Right atrium auricular region (tissue), 2 donors: ENCODE measurements at places on chromosomes 6 and 20. TPM values are rescaled to one million over a fixed set of nuclear protein-coding genes. Genes with fewer than 3 reads are reported as not detected.

RIN2 gene
- total RNA-seq, result 56.6 TPM

TRIM38 gene
- 2.5 TPM for total RNA-seq

MEI4 gene
- 0.51 TPM for total RNA-seq

LIN28B gene
- not detected for total RNA-seq

SERPINB6 gene
- total RNA-seq, result 184 TPM

TRIM40 gene
- total RNA-seq, result not detected

GRM1 gene
- 0.08 TPM for total RNA-seq

PTCRA gene
- not detected for total RNA-seq

PGC gene
- total RNA-seq, result not detected

PARD6B gene
- total RNA-seq, result 4.4 TPM

GPR6 gene
- total RNA-seq, result not detected

SNAP25 gene
- total RNA-seq, result 9.3 TPM

RBM24 gene
- 133 TPM for total RNA-seq

FRK gene
- 6.3 TPM for total RNA-seq

GRCh38 chr6:19795211-19795610, 42.0 kb upstream of the ID4 start:
- no peaks in the 10 kb centered on the region for H3K36me3 ChIP-seq
- no peaks in the 10 kb centered on the region for H3K4me1 ChIP-seq
- no peak for DNase-seq
- no peak overlapping the region for H3K4me3 ChIP-seq
- H3K27me3 ChIP-seq, result no peaks in the 10 kb centered on the region

DNA sequence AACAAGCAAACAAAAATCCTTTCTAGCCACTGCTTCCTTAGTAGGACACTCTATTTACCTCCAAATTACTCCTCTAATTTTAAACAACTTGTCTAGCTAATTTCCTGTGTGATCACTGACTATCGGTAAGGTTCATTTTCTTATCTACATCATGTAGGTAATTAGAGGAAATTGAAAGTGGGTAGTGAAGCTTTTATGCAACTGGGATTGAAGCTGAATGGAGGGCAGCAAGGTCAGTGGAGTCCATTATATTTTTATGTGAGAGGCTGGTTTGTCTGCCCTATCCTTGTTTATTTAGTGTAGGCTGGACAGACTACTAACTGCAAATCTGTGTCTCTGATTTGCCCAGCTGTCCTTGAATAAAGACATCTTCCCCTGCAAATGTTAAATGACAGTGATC, 88.5 kb upstream of the SIM1 start:
- DNase-seq, result no peak
- H3K27me3 ChIP-seq, result no peaks in the 10 kb centered on the region
- no peak overlapping the region for H3K4me3 ChIP-seq
- no peaks in the 10 kb centered on the region for H3K4me1 ChIP-seq
- H3K36me3 ChIP-seq, result no peaks in the 10 kb centered on the region

- no peak overlapping the region for H3K4me3 ChIP-seq
- H3K27me3 ChIP-seq, result no peaks in the 10 kb centered on the region
- no peak for DNase-seq
- peak overlapping the region; percentile 40 for H3K27ac ChIP-seq
- no peaks in the 10 kb centered on the region for H3K36me3 ChIP-seq
Observed at GRCh38 chr20:4828830-4829513, 107.3 kb downstream of the PRND start.

- no peaks in the 10 kb centered on the region for H3K27me3 ChIP-seq
- H3K27ac ChIP-seq, result no peak overlapping the region
- no peaks in the 10 kb centered on the region for H3K36me3 ChIP-seq
- DNase-seq, result no peak
- H3K4me3 ChIP-seq, result no peak overlapping the region
- H3K4me1 ChIP-seq, result no peaks in the 10 kb centered on the region
Observed at GRCh38 chr6:160356074-160356744, 8.0 kb downstream of the SLC22A3 start.

- H3K27me3 ChIP-seq, result no peaks in the 10 kb centered on the region
- H3K4me3 ChIP-seq, result no peak overlapping the region
- no peaks in the 10 kb centered on the region for H3K4me1 ChIP-seq
Observed at GRCh38 chr6:1295420-1295819, 16.5 kb upstream of the FOXQ1 start.

GRCh38 chr20:61700595-61701140, 365.0 kb downstream of the TAF4 start:
- peaks cover 7% of the 10 kb centered on the region for H3K4me1 ChIP-seq
- no peaks in the 10 kb centered on the region for H3K27me3 ChIP-seq
- no peaks in the 10 kb centered on the region for H3K36me3 ChIP-seq
- DNase-seq, result no peak

- no peaks in the 10 kb centered on the region for H3K27me3 ChIP-seq
- no peak overlapping the region for H3K4me3 ChIP-seq
- H3K36me3 ChIP-seq, result no peaks in the 10 kb centered on the region
- peak overlapping the region; percentile 95 for H3K27ac ChIP-seq
- DNase-seq, result peak; percentile 58
Observed at GRCh38 chr20:25199473-25200260, 4.2 kb downstream of the ENTPD6 start.

DNA sequence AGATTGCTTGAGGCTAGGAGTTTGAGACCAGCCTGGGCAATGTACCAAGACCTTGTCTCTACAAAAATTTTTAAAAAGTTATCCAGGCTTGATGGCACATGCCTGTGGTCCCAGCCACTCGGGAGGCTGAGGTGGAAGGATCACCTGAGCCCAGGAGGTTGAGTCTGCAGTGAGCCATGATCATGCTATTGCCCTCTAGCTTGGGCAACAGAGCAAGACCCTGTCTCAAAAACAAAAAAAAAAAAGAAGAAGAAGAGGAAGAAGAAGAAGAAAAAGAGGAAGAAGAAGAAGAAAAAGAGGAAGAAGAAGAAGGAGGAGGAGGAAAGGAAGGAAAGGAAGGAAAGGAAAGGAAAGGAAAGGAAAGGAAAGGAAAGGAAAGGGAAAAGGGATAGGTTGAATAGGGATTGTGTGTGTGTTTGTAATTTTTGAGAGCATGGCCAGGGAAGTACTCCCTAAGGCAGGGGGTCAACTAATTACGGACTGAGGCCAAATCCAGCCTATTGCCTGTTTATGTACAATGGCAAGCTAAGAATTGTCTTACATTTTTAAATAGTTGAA, 43.0 kb upstream of the ZNF217 start:
- no peaks in the 10 kb centered on the region for H3K27me3 ChIP-seq
- H3K27ac ChIP-seq, result no peak overlapping the region
- no peak for DNase-seq
- H3K4me1 ChIP-seq, result no peaks in the 10 kb centered on the region
- no peaks in the 10 kb centered on the region for H3K36me3 ChIP-seq
- no peak overlapping the region for H3K4me3 ChIP-seq

DNA sequence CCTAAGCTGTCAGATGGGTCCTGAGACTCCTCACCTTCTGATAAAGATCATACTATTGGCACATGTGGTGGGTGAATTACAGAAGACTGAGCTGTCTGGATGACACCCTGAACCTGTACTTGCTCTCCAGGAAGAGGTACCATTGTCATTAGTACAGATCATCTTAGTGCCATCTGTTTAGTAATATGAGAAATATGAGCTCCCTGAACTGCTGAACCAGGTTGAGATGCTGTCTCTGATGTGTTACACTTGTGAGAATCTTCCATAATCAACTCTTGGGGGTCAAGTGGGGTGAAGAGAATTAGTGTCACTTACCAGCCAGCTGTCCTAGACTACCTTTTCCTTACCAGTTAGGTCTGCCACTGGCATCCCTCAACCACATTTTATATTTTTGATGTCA, 531.0 kb downstream of the EPHA7 start:
- H3K27me3 ChIP-seq, result no peaks in the 10 kb centered on the region
- no peak overlapping the region for H3K27ac ChIP-seq
- DNase-seq, result no peak
- H3K4me1 ChIP-seq, result no peaks in the 10 kb centered on the region
- H3K36me3 ChIP-seq, result no peaks in the 10 kb centered on the region
- H3K4me3 ChIP-seq, result no peak overlapping the region

GRCh38 chr6:54267798-54268197, 40.4 kb upstream of the TINAG start:
- no peaks in the 10 kb centered on the region for H3K36me3 ChIP-seq
- H3K27me3 ChIP-seq, result no peaks in the 10 kb centered on the region
- H3K4me1 ChIP-seq, result no peaks in the 10 kb centered on the region
- no peak overlapping the region for H3K4me3 ChIP-seq
- H3K27ac ChIP-seq, result no peak overlapping the region

GRCh38 chr20:34320861-34321260, 17.7 kb upstream of the AHCY start:
- H3K27ac ChIP-seq, result no peak overlapping the region
- DNase-seq, result no peak
- no peak overlapping the region for H3K4me3 ChIP-seq

- H3K27ac ChIP-seq, result no peak overlapping the region
- no peak for DNase-seq
- no peaks in the 10 kb centered on the region for H3K36me3 ChIP-seq
- H3K27me3 ChIP-seq, result no peaks in the 10 kb centered on the region
- H3K4me3 ChIP-seq, result no peak overlapping the region
- peaks cover 23% of the 10 kb centered on the region for H3K4me1 ChIP-seq
Observed at GRCh38 chr6:47029865-47030561, 12.1 kb downstream of the ADGRF1 start.

DNA sequence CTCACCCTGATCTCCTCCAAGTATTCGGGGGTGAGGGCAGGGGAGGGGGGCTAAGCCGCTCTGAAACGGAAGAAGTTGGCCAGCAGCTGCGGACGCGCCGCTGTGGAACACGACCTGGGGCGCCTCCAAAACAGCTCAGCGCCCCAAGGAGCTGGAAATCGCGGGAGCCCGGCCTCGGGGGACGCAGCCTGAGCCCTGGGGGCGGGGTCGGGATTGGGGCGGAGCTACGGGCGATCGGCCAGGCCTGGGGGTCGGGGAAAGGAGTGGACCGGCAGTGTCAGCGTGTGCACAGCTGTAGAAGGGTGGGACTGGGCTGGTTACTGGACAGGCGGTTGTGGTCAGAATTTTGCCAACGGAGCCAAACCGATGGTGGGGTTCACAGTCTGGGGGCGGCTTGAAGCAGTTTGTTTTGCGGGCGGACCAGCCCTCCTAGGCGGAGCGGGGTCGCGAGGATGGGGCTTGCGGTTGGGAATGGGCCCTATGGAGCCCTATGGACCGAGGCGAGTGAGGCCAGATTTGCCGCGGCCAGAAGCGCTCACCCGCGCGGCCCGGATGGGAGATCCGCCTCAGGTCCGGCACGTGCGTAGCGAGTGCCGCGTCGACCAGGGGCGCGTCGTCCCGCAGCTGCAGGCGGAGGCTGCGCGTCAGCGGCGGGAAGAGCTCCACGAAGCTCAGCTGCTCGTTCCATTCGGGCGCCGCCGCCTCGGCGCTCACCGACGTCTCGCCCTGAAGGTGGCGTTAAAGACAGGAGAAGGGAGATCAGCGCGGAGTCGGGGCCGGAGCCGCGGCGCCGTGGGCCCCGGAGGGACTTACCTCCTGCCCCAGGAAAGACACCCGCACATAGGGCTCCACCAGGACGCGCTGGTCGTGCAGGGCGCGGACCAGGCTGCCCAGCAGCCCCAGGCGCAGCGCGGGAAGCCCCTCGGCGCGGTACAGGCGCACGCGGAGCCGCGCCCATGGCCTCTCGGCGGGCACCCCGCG, 14.3 kb upstream of the SPAG4 start:
- H3K4me3 ChIP-seq, result peak overlapping the region; percentile 51
- no peaks in the 10 kb centered on the region for H3K27me3 ChIP-seq
- H3K36me3 ChIP-seq, result no peaks in the 10 kb centered on the region
- DNase-seq, result peak; percentile 72

GRCh38 chr6:136963259-136963658, 41.2 kb downstream of the SLC35D3 start:
- H3K4me3 ChIP-seq, result no peak overlapping the region
- peak overlapping the region; percentile 54 for H3K27ac ChIP-seq
- H3K27me3 ChIP-seq, result no peaks in the 10 kb centered on the region
- no peaks in the 10 kb centered on the region for H3K36me3 ChIP-seq
- H3K4me1 ChIP-seq, result peaks cover 26% of the 10 kb centered on the region

GRCh38 chr6:6575143-6575542, 13.4 kb upstream of the LY86 start:
- H3K27ac ChIP-seq, result no peak overlapping the region
- DNase-seq, result no peak
- no peak overlapping the region for H3K4me3 ChIP-seq
- no peaks in the 10 kb centered on the region for H3K36me3 ChIP-seq

GRCh38 chr20:56722042-56722441, 92.9 kb downstream of the TFAP2C start:
- H3K4me1 ChIP-seq, result no peaks in the 10 kb centered on the region
- H3K4me3 ChIP-seq, result no peak overlapping the region
- H3K36me3 ChIP-seq, result no peaks in the 10 kb centered on the region
- DNase-seq, result no peak

- no peak overlapping the region for H3K4me3 ChIP-seq
- H3K27ac ChIP-seq, result no peak overlapping the region
- no peaks in the 10 kb centered on the region for H3K27me3 ChIP-seq
- no peak for DNase-seq
- no peaks in the 10 kb centered on the region for H3K4me1 ChIP-seq
Observed at GRCh38 chr6:145339089-145339488, 396.2 kb downstream of the EPM2A start.

GRCh38 chr6:33589392-33589730, 9.3 kb upstream of the BAK1 start:
- H3K36me3 ChIP-seq, result no peaks in the 10 kb centered on the region
- H3K27ac ChIP-seq, result peak overlapping the region; percentile 78
- DNase-seq, result no peak

DNA sequence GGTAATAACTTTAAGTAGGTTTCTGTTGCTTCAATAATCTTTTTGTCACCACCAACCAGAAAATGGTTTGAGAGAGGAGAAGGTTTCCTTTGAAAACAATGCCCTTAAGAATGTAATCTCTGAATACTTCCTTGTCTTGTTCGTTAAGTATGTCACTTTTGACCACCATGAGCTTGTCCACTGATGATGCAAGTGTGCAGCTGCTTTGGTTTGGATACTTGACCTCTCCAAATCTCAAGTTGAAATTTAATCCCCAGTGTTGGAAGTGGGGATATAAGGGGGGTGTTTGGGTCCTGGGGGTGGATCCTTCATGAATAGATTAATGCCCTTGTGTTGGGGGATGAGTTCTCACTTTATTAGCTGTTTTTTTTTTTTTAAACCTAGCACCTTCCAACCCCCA, 985.4 kb downstream of the EPHA7 start:
- no peak overlapping the region for H3K27ac ChIP-seq
- H3K4me1 ChIP-seq, result no peaks in the 10 kb centered on the region
- H3K27me3 ChIP-seq, result no peaks in the 10 kb centered on the region
- H3K36me3 ChIP-seq, result no peaks in the 10 kb centered on the region

DNA sequence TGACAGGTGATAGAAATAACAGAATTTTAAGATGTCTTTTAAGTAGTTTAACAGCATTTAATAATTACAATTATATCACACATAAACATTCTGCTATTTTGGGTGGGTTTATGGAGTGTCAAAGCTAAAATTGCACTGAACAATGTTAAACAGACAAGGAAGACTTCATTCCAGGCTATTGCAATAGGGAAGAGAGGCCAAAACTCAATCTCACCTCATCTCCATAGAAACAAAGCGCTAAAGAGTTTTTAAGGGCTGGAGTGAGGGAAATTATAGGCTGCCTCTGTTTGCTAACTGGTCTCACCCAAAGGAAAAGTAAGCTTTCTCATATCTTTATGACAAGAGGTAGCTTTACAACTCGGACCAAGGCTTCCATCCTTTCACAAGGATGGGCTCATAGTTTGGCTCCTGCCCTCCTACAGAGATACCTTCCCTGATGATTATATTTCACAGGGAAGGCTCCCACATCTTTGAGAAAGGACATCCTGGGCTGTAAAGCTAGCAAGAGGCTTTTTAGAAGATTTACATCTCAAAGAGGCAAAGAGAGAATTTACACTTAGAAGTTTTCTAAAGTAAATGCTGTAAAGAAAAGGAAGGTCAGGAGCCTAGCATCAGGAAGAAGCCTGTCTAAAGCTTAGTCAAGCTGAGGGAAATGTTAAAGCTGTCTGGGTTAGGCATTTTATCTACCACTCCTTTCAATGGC, 350.2 kb upstream of the IMPG1 start:
- DNase-seq, result no peak
- no peaks in the 10 kb centered on the region for H3K4me1 ChIP-seq
- H3K4me3 ChIP-seq, result no peak overlapping the region
- no peaks in the 10 kb centered on the region for H3K36me3 ChIP-seq
- no peak overlapping the region for H3K27ac ChIP-seq
